ENCODE measurements at places on chromosomes 5 and 9.
A peak's percentile ranks its signal among the peaks of the same experiment; 100 is the strongest.

- DNase-seq: no peak
Measured at GRCh38 chr5:15600035-15600434, 100.1 kb downstream of the FBXL7 start.

DNA sequence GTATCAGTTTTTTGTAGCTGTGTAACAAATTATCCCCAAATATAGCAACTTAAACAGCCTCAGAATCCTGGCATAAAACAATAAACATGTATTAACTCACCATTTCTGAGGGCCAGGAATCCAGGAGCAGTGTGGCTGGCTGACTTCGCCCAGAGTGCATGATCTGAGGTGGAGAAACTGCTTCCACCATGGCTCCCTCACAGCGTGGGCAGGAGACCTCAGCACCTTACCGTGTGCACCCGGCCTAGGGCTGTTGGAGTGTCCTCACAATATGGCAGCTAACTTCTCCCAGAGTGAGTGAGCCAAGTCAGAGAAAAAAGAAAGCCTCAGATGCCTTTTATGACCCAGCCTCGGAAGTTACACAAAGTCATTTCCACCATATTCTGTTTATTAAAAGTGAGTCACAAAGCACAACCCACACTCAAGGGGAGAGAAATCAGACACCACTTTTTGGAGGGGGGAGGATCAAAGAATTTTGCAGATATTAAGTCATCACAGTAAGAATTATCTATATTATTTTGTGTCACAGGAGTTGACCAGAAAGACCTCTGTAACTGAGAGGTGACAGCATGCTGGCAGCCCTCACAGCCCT lies 59.6 kb downstream of the TSTD2 start:
- no peak for DNase-seq

DNA sequence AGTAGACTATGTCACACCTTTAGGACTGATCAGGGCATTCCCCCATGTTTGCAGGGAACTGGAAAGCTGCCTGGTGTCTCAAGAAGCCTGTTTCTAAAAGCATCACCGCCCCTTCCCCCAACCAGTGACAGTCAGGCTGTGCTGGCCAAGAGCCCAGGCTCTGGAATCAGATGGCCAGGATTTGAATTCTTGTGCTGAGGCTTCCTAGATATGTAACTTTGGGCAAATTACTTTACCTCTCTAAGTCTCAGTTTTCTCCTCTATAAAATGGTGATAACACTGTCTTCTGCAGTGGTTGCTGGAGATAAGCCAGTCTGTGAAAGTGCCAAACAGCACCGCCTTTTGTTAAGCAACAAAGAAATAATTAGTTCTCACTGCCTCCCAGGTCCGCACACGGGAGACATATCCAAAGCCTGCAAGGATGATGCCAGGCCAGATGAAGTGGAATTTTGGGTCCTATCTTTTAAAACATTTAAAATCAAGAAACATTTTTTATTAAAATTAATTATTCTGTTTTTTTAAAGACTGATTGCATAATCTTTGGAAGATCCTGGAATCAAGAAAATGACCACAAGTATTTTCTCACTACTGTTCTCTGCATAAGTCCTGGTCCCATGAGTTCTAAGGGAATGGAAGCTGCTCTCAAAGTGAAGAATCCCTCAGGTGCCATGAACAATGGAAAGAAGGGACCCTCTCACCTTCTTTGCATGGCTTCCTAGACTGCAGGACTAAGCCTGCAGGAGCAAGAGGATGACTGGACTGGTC lies 13.9 kb downstream of the SLC31A2 start:
- peak; percentile 49 for DNase-seq

DNA sequence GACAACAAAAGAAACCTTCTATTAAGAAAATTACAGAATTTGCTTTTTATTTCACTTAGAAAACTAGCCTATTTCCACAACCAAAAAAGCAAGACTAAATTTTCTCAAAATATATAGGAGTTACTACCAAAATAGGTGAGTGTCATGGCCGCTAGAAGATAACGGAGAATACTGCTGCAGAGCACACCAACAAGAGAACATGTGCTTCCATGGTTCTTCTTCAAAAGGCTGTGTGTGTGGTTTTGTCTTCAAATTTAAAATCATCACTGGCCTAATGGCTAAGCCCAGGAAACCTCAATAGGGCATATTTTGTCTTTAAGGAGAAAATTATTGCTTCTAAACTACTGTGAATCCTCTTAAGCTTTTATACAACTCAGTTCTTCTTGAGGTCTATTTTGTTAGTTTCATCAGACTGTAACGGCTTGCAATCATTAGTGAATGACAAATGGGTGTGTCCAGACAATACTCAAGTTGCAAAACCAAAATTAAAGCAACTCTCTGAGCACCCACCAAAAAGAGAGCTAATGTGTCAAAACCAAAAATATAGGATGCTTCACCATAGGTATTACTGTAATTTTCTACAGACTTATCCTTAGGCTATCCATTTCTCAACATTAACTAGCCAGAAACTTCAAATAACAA lies 3.3 kb downstream of the SETX start:
- DNase-seq: no peak

DNA sequence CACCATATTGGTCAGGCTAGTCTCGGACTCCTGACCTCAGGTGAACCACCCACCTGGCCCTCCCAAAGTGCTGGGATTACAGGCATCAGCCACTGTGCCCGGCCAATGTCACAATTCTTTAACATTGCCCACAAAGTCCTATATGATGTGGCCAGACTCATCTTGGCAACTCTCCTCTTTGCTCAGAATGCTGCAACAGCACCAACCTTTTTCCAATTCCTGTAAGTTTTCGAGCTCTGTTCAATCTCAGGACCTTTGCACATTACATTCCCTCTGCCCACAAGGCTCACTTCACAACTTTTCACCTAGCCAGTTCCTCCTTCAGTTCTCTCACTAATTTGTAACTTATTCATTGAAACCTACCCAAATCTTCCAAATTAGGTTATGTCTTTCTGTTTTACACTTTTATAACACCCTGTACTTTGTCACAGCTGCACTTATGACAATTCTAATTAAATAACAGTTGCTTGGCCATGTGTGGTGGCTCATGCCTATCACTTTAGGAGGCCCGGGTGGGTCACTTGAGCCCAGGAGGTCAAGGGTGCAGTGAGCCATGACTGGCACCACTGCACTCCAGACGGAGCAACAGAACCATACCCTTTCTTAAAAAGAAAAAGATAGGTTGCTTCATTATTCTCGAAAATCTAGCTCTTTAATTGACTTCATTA lies 30.9 kb upstream of the GLDC start:
- no peak for DNase-seq

GRCh38 chr9:121286973-121287741 lies 19.2 kb downstream of the GSN start:
- peak; percentile 97 for DNase-seq

DNA sequence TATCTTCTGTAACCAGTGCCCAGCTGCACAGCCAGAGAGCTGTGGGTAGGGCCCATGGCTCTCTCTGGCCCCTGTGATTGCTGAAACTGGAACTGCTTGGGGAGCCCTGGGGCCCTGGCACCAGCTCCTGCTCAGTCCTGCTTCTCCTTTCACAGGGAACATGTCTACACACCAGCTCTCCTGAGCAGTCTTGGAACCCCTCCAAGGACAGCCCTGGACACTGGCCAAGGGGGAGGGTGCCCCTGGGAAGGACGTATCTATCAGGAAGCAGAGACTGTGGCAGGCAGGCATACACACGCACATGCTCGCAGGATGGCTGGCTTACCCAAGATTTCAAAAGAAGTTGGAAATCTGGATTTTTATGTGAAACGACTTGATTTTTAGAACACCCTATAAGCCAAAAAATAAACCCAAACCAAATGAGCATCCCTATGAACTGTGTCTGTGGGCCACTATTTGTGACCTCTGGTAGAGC lies 8.8 kb upstream of the TRAF1 start:
- DNase-seq: peak; percentile 91

DNA sequence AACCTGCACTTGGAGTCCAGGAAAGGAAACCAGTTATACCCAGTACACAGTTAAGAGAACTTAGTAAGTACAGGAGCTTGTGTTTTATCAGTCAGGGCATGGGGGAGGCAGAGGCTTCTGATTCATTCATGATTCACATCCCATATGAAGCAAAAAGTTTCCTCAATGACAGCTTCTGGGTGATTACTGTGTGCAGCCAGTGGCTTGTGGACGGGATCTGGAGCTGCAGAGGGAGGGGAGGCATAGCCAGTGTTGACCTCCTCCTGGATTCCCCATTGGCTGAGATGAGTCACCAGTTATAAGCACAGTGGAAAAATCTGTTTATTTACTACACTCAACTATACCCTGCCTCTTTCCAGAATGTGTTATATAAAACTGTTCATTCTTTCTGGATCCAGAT lies 17.7 kb downstream of the IL31RA start:
- peak; percentile 97 for DNase-seq

DNA sequence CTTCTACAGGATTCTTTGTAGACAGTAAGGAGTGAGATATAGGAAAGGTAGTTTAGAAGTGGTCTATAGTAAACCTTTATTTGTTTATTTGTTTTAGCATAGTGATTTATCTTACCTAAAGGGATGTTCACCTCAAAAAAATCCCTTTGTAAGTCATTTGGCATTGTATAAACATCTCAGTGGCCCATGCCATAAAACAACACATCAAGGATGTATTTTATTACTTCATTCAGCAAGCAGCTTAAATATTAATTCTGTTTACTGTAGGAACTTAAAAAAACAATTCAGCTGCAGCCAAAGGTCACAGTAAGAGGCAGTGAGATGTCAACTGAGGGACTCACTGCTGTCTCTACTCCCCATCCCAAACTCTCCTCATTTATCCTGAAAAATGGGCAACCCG lies 452.7 kb downstream of the HINT1 start:
- no peak for DNase-seq

DNA sequence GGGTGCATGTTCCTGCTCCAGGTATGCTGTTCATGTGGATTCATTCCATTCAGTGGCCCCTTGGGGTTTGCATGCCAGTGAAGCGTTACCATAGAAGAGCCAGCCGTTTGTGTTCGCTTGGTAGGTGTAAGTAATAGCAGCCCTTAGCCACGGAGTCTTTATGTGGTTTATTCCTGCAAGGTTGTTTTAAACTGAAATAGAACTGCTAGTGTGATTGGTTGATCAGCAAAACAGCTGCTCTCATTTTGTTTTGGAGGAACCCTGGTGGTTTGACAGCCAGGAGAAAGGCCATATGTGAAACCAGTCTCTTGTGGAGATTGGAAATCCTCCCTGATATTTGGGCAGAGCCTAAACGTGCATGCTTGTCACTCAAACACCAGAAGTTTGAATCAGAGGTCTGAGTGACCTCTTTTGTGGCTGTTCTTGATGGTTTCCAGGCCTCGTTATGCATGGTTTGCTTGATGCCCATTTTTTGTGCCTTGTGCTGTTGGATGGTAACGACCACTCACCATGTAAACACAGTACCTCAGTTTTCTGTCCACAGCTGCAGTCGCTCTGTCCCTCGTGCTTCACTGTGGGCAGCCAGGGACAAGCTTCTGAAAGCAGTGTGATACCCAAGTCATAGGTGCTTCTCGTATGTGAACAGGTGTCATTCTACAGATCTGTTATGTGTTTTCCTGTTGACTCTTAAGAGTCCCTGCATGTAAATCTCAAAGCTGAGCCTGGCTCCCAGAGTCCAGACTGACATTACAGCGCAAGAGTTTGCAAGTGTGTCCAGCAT lies 58.3 kb upstream of the NXNL2 start:
- peak; percentile 60 for DNase-seq

GRCh38 chr5:117182104-117182503 lies 607.5 kb upstream of the SEMA6A start:
- DNase-seq: no peak

DNA sequence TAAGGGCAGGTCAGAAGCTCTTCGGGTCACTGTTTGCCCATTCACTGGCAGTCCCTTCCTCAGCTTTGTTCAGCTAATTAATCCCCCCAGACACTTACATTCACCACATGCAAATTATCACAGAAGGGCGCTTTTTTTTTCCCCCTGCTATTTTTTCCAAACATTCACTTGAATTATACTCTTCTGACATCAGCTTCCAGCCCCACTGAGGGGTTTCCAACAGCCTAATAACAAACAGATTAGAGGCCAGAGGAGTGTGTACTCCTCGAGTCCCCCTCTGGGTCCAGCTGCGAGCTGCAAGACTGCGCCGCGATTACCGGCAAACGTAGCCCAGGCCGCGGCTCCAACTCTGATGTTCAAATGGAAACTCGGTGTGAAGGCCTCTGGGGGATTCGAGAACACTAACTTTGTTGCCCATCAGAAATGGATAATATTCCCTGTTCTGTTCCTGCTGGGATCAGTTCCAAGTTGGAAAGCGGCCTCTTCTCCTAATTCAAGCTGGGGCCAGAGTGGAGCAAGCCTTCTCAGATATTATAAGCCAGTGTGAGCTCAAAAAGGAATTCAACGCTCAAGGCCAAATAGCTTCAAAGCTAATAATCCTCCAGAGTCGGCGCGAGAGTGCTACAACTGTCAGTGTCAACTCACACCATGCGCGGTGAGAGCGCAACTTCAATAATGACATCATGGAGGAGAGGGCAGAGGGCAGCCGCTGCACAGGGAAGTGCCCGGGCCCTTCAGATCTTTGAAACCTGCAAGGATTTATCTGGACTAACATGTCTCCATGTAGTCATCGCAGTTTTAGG lies 560.8 kb downstream of the BNC2 start:
- peak; percentile 43 for DNase-seq

DNA sequence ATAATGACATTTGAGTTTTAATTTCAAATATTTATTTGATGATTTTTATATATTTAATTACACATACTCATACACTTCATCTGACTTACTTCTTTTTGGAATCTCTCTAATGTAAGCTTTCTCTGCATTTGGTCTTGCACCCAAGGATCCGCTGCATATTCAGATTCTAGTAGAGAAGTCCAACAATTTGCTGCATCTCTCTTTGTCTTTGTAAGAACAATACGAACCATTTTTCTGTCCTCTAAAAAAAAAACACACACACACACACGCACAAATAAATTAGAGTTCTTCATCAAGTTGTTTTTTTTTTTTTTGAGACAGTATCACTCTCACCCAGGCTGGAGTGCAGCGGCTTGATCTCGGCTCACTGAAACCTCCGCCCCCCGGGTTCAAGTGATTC lies 3.1 kb downstream of the NUDCD2 start:
- no peak for DNase-seq

DNA sequence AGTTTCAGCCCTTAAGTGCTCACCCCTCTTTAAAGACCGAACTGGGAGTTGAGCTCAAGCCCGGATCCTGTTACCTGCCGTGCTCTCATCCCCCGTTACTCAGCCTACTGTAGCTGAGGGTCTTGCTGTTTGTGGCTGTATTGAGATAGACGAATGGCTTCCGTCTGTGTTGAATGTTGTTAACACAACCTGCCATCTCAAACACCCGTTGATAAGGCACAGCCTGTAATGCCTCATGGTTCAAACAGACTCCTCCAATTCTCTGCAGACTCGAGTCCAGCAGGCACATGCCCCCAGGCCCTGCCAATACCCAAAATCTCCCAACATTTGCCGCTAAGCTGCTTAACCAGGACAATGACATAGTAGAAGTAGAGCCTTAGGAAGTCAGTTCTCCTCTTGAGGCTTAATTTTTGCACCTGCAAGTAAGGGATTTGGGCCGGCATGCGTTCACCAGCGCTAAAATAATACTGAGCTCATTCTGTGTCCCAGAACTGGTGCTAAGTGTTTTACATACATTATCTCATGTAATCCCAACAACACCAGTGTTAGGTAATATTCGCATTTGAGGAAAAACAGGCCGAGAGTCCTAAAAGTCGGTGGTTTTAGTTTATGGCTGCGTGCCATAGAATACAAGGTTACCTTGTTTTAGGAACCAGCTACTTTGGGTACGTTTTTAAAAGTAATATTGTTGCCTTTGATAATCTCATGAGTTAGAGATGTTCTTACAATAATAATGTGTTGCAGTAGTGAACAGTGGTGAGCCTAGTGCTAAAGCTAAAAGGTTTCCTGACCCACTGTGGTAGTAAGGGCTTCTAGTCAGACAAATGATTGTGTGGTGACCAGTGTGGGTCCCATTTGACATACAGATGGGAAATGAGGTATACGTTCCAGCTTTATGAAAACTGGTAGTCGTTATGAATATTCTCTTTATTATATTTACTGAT lies 1.5 kb upstream of the RFX3 start:
- DNase-seq: no peak
